ENCODE measurements at places on chromosomes 11 and 22. TPM values are rescaled to one million over a fixed set of nuclear protein-coding genes. Genes with fewer than 3 reads are reported as not detected.

Gene SLC6A5
- total RNA-seq, result not detected

- DNase-seq, result no peak
- H3K4me1 ChIP-seq, result no peaks in the 10 kb centered on the region
- no peak overlapping the region for H3K4me3 ChIP-seq
Observed at GRCh38 chr11:41935795-41936194, 476.3 kb upstream of the LRRC4C start.

- no peaks in the 10 kb centered on the region for H3K4me1 ChIP-seq
- H3K36me3 ChIP-seq, result no peaks in the 10 kb centered on the region
- H3K27ac ChIP-seq, result no peak overlapping the region
- no peak for DNase-seq
Observed at GRCh38 chr11:83970061-83970671, 684.0 kb upstream of the CCDC90B start.

Gene CHRM1
- not detected for total RNA-seq

- H3K4me3 ChIP-seq, result no peak overlapping the region
- DNase-seq, result no peak
- H3K27me3 ChIP-seq, result peaks cover 30% of the 10 kb centered on the region
- peaks cover 7% of the 10 kb centered on the region for H3K36me3 ChIP-seq
- H3K4me1 ChIP-seq, result no peaks in the 10 kb centered on the region
Observed at GRCh38 chr22:26889802-26890201, 232.4 kb downstream of the MIAT start.

DNA sequence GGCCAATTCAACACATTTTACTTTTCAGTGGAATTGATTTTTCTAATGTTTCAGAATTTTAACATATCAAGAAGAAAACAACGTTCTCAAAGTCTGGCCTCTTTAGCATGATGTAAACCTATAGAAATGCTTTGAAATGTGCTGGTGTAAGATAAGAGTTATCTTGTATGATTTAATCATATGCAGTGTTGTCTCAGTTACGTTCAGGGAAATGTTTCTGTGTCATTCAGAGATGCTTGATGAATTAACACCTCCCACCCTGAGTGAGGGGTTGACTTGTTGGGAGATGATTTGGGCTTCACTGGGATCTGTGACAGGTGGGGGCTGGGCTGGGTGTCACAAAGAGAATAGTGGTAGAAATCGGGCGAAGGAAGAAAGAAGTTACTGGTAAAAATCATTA, 15.7 kb upstream of the MYO18B start:
- H3K4me3 ChIP-seq, result no peak overlapping the region
- no peak for DNase-seq
- H3K36me3 ChIP-seq, result no peaks in the 10 kb centered on the region
- H3K27me3 ChIP-seq, result peaks cover 15% of the 10 kb centered on the region
- no peak overlapping the region for H3K27ac ChIP-seq

GRCh38 chr11:63905179-63905578, 11.8 kb downstream of the RCOR2 start:
- peaks cover 12% of the 10 kb centered on the region for H3K36me3 ChIP-seq
- no peaks in the 10 kb centered on the region for H3K27me3 ChIP-seq
- peak overlapping the region; percentile 49 for H3K27ac ChIP-seq
- H3K4me1 ChIP-seq, result peaks cover 12% of the 10 kb centered on the region
- DNase-seq, result no peak
- no peak overlapping the region for H3K4me3 ChIP-seq

GRCh38 chr22:33828302-33828701, 92.0 kb downstream of the LARGE1 start:
- no peak overlapping the region for H3K4me3 ChIP-seq
- no peaks in the 10 kb centered on the region for H3K36me3 ChIP-seq
- DNase-seq, result no peak

DNA sequence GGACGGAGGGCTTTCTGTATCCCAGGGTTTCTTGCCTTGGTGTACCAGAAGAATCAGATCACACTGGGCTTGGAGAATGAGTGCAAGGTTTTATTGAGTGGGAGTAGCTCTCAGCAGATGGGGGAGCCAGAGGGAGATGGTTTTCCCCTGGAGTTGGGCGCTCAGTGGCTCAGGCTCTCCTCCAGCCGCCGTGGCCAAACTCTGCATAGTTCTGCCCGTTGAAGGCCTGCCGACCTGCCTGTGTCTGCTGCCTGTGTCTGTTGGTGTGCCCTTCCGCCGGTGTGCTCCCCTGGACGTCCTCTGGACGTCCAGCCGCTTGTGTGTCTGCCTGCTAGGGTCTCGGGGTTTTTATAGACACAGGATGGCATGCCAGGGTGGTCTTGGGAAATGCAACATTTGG, 4.5 kb upstream of the ALKBH8 start:
- H3K4me1 ChIP-seq, result peaks cover 15% of the 10 kb centered on the region
- H3K27ac ChIP-seq, result no peak overlapping the region
- DNase-seq, result no peak
- H3K27me3 ChIP-seq, result peaks cover 5% of the 10 kb centered on the region
- H3K4me3 ChIP-seq, result no peak overlapping the region

DNA sequence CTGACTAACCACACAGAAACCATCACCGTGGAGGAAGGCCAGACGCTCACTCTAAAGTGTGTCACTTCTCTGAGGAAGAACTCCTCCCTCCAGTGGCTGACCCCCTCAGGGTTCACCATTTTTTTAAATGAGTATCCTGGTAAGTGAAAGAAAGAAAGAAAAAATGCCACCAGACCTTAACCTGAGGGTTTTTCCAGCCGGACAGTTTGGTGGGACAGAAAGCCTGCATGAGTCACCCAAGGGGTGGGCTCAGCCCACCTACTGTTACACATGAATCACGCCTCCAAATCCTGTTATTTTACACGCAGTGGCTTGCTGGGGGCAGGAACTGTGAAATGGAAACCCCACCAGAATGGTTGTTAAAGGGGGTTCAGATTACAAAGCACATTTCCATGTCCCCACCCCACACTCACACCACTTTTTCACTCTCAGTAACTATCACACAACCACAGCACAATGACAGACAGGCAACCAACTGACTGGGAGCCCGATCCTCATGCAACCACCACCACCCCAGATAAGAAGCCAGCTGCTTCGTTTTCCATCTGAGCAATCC, 11.9 kb downstream of the CRTAM start:
- H3K4me1 ChIP-seq, result peaks cover 21% of the 10 kb centered on the region
- no peak overlapping the region for H3K4me3 ChIP-seq
- H3K27ac ChIP-seq, result no peak overlapping the region

- H3K36me3 ChIP-seq, result no peaks in the 10 kb centered on the region
- H3K4me1 ChIP-seq, result no peaks in the 10 kb centered on the region
- H3K27me3 ChIP-seq, result no peaks in the 10 kb centered on the region
- DNase-seq, result no peak
Observed at GRCh38 chr11:84541731-84542340, 1085.3 kb downstream of the DLG2 start.

DNA sequence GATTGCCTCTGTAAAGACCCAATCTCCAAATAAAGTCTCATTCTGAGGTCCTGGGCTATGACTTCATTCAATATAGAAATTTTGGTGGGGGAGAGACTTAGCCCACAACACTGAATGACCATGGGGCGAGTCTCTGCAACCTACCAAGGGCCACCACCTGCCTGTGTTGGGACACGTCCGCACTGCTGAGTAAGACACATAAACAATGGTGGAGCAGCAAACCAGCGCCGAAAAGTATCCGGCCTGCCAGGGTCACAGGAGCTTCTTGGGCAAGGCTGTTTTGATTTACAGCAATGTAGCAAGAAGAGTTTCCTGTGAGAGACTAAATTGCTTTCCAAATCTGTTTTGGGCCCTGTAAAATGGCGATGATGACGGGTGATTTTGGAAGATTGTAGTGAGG, 122.3 kb downstream of the SHANK2 start:
- H3K27ac ChIP-seq, result no peak overlapping the region
- H3K27me3 ChIP-seq, result peaks cover 22% of the 10 kb centered on the region
- DNase-seq, result no peak
- H3K4me1 ChIP-seq, result no peaks in the 10 kb centered on the region

GRCh38 chr11:126007238-126007637, 55.4 kb downstream of the CDON start:
- H3K36me3 ChIP-seq, result peaks cover 2% of the 10 kb centered on the region
- no peak overlapping the region for H3K27ac ChIP-seq

- H3K4me3 ChIP-seq, result no peak overlapping the region
- H3K27ac ChIP-seq, result no peak overlapping the region
- H3K4me1 ChIP-seq, result no peaks in the 10 kb centered on the region
- no peaks in the 10 kb centered on the region for H3K27me3 ChIP-seq
- H3K36me3 ChIP-seq, result no peaks in the 10 kb centered on the region
Observed at GRCh38 chr11:67113231-67113721, 5.8 kb upstream of the KDM2A start.

Gene C11orf16
- not detected for total RNA-seq

DNA sequence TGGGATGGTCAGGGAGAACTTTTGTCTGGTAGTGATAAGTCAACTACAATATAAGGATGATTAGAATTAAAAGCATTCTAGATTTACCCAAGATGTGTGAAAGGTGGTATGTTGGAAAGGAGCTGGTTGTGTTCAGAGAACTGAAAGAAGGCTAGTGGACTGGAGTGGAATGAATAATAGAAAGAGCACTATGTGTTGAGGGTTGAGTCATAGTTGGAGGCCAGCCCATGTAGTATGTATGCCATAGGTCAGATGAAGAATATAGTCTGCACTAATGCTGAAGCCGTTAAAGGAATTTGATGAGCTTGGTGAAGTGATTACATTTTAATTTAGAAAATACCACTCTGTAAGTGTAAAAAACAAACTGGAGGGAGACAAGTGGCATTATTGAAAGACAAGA, 514.1 kb downstream of the CNTN5 start:
- no peak for DNase-seq
- no peaks in the 10 kb centered on the region for H3K4me1 ChIP-seq
- H3K27me3 ChIP-seq, result no peaks in the 10 kb centered on the region
- H3K27ac ChIP-seq, result no peak overlapping the region
- H3K4me3 ChIP-seq, result no peak overlapping the region
- H3K36me3 ChIP-seq, result no peaks in the 10 kb centered on the region

GRCh38 chr22:41661088-41661487, 27.6 kb downstream of the SNU13 start:
- H3K27me3 ChIP-seq, result no peaks in the 10 kb centered on the region
- no peak overlapping the region for H3K4me3 ChIP-seq
- no peak overlapping the region for H3K27ac ChIP-seq
- no peak for DNase-seq
- peaks cover 11% of the 10 kb centered on the region for H3K36me3 ChIP-seq

GRCh38 chr22:49203091-49203858, 624.4 kb downstream of the BRD1 start:
- peaks cover 43% of the 10 kb centered on the region for H3K27me3 ChIP-seq
- H3K27ac ChIP-seq, result no peak overlapping the region
- H3K4me1 ChIP-seq, result peaks cover 2% of the 10 kb centered on the region
- no peak for DNase-seq

Data from T-helper 17 cell (primary cell).